ELR (cell line): ENCODE measurements at places on chromosomes 5 and 9.

DNA sequence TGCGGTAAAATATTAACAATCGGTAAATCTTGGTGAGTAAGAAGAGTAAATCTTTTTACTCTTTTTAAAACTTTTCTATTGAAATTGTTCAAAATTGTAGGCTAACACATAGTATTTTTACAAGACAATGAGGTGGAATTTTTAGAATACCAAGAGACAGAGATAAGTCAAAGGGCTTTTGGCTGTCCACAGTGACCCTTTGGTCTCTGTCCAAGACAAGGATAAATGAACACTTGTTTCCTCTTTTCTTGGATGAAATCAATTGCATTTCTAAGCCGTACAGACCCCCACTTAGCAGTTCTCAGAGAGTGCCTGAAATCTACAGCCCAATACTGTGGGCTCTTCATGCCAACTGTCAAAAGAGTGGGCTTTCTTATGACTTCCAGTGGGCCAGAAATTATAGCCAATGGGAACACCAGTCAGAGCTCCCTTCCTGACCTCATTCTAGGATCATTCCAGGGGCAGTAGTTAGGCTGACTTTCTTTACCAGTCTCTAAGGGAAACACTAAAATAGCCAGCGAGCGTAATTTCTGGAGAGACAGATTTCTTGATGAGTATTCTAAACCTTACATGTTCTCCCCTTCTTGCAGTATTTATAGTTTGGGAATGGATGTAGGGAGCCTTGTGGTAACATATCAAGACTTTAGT, 74.1 kb downstream of the GALNT10 start:
- DNase-seq: no peak

DNA sequence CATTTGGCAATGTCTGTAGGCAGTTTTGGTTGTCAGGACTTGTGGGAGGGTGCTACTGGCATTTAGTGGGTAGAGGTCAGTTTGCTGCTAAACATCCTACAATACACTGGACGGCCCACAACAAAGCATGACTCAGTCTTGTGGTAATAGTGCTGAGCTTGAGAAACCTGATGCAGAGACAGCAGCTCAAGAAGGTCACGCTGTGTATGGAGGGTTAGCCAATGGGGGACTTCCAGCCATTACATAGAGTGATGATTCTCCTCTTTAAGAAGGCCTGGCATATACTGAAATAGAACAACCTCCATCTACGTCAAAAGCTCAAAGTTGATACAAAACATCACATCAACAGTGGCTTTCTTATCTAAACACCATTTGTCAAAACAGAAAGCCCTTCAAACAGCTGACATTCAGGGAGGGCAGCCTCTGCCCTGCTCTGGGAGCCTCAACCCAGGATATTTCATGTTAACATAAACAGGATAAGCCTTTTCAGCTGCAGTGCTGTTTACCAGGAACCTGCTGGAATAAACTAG, 143.0 kb downstream of the GPBP1 start:
- DNase-seq: peak; percentile 83

GRCh38 chr5:12258549-12258948, 354.3 kb upstream of the CTNND2 start:
- no peak for DNase-seq

DNA sequence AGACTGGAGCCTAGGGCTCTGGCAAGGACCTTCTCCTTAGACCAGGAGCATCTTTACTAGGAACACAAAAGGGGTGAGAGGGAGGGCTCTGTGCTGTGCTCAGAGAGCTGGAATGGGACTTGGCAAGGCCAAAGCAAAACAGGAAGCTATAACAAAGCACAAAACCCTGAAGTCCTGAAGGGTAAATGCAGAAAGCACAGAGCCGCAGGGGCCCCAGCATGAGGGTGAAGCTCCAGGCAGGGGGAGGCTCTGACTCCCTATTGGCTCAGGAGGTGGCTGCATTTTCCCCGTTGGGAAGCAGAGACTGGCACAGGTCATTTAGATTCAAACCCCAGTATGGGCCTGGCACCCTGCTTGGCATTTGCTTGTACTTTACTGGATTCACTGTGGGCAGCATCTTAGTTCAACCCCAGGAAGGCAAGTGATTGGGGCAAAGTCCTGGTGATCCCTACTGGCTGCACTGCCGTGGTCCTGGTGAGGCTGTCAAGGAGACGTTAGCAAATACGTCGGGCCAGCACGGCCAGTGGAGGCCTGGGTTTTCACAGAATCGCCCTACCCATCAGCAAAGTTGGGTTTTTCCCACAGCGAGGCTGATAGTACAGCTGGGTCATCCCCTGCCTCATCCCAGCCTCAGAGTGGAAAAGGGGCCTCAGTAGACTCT, 46.3 kb downstream of the GGTA1 start:
- DNase-seq: no peak

GRCh38 chr9:121199921-121200320, 1.7 kb downstream of the RAB14 start:
- peak; percentile 54 for DNase-seq

DNA sequence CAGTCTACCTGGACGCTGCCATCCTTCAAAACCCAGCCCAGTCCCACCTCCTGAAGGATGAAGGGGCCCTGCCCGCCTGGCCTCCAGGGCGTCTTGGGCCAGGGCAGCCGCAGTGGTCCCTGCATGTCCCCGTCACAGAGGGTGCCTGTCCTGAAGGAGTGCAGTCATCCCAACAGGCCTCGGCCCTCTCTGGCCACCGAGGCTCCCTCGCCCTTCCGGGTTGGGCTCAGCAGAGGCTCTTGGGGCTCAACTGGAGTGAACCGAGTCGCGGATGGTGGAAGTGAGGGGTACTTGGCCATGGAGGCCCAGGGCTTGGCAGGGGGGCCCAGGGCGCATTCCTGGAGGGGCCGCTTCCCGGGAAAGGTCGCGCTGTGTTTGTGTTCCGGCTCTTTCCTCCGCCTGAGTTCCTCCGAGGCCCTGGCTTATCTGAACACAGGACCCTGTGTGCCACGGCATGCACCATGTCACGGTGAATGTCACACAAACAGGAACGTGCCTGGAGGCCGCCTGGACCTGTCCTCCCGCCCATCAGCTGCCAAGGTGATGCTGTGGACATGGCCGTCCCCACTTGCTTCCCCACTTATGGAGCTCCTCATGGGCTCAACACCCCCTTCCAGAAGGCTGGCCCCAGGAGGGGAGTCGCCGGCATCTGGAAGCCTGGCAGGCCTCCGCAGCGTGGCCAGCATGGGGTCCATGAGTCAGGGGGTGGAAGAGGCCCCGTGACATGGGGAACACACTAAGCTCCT, 25.7 kb upstream of the OBP2B start:
- no peak for DNase-seq

GRCh38 chr5:9362600-9362999, 183.3 kb downstream of the SEMA5A start:
- DNase-seq: no peak

- no peak for DNase-seq
Measured at GRCh38 chr9:93183663-93184431, at the start of gene WNK2. TSS of gene WNK2 (plus strand) at chr9:93184139. CDS start at chr9:93184930, 791 bp downstream.

DNA sequence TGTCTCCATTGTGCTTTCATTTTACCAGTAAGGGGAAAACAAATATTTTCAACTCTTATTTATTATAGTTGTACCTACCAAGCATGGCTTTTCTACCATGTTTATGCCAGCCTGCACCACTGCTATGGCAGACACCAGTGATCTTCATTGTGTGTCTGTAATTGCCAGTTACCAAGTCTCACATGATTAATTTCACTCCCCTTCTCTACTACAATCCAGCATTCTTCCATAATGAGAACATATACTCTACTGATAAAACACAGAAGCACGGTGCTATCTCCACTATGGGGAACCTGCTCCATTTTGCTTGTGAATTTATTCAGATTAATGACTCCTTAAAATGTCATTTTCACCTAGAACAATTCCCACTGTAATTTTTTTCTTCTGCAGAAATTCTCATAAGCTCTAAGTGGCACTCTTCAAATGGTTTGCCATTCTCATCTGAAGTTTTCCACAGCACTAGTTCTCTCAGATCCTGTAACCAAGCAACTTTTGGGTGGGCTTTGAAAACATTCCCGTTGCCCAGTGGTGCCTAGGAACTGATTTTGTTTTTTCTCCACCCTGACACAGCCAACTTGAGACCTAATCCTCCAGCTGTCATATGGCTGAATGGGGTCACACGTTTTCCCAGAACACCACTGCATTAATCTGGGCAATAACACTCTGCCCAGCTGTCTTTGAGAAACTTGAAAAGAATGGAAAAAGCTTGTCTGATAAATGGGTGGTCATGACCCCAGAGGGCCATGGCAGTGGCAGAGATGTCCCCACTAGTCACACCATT, 222.7 kb upstream of the RASEF start:
- no peak for DNase-seq

GRCh38 chr5:65117525-65117924, 348.8 kb downstream of the CWC27 start:
- no peak for DNase-seq

- peak; percentile 51 for DNase-seq
Measured at GRCh38 chr9:2066312-2067273, 51.4 kb downstream of the SMARCA2 start.

DNA sequence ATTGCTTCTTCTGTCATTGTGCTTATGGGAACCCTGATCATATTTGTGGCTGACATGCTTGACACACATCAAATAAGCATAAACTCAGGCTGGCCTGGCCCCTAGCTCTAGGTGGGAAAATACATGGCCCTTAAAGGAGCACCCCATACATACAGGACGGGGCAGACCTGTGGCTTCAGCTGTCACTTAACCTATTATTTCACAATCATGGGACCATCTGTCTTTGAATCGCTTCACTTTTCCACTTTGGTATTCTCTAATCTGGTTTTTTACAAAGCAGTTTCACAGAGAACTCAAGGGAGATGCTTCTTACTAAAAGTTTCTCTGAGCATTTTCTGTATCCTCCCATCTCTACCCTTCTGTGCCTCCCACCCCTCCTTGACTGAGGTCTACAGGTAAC, 34.6 kb upstream of the LRRTM2 start:
- DNase-seq: no peak

DNA sequence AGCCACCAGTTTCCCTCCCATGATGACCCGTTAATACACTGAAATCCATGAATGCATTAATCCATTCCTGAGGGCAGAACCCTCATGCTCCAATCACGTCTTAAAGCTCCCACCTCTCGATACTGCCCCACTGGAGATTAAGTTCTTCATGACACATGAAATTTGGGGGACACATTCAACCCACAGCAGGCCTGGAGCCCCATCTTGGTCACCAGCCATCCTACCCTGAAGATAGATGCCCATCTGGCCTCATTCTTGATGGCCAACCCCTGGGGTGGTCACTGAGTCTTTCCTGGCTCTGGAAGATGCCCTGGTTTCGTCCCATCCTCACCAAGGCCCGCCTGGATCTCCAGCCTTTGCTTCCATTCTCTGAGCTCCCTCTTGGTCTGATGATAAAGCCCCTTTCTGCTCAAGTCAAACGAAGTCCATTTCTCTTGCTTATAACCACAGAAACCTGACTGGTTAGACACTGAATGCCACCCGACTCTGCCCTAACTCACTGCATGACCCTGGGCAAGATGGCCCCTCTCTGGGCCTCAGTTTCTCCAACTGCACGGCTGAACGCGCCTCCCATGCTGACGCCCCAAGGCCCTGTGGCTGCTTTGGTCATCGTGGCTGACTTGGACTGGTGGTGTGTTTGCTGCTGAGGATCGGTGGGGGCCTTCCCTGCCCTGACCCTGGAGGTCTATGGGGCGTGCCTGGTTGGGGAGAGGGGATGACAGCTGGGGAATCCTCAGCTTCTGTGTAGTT, 138.4 kb upstream of the IER5L start:
- DNase-seq: no peak

GRCh38 chr5:122368510-122369251, 56.6 kb downstream of the SNCAIP start:
- peak; percentile 5 for DNase-seq

DNA sequence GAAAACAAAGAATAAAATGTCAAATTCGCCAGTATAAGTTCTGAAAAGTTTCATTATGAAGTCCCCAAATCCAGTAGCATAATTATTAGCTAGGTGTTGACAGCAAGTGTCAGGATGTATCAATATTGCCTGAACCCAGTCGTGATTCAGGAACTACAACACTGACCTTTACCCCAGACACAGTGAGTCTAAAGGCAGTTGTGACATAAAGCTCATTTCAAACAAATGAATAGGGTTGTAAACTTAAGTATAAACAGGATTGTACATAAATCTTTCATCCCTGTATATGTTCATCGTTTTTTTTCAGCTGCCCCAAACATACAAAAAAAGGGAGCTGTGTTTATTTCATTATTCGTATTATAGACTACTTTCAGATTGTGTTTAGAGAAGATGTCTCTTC, 385.7 kb downstream of the PLK2 start:
- DNase-seq: no peak

DNA sequence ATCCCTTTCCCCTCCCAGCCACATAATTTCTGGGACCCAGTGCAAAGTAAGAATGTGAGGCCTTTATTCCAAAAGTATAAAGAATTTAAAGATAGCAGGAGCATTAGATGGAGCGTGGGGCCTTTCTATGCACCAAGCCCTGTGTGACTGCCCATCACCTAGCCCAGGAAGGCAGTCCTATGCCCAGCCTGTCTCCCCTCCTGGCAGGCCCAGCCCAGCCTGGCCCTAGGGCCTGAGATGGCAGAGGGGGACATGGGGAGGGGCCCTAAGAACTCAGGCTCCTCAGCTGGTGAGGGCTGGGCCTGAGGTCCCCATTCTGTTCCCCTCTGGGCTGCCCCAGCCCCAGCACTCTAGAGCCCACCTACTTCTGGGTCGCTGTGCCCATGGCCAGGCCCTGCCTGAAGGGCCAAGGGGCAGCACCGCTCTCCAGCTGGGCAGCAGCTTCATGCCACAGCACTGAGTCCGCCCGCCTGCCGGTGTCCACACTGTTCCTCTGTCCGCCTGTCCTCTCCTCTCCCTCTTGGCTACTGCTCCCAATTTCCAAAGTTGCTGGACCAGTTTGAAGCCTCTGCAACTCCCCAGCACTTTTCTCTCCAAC, 995 bp upstream of the SLC23A1 start:
- DNase-seq: no peak

DNA sequence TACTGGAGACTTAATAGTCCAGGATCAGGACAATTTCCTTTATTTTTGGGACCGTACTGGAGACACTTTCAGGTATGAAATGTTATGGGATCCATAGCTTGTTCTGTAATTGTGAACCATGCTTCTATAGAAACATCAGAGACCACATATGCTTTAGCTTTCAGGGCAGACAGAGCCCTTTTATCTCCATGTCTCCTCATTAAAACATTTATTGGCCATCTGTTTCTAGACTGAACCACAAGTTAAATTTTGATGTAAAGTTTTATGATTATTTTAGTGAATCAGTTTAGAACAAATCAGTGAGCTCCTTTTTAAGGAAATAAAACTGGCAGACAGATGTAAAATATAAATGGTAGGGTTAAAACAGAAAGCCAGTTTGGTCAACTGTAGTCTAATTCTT, 62.0 kb downstream of the SLC27A6 start:
- no peak for DNase-seq

GRCh38 chr5:5398071-5398470, 24.4 kb upstream of the ICE1 start:
- DNase-seq: no peak
